Mucosa of descending colon (tissue), 3 donors: ENCODE measurements at places on chromosomes 7 and 10. TPM values are rescaled to one million over a fixed set of nuclear protein-coding genes. Genes with fewer than 3 reads are reported as not detected.

DNA sequence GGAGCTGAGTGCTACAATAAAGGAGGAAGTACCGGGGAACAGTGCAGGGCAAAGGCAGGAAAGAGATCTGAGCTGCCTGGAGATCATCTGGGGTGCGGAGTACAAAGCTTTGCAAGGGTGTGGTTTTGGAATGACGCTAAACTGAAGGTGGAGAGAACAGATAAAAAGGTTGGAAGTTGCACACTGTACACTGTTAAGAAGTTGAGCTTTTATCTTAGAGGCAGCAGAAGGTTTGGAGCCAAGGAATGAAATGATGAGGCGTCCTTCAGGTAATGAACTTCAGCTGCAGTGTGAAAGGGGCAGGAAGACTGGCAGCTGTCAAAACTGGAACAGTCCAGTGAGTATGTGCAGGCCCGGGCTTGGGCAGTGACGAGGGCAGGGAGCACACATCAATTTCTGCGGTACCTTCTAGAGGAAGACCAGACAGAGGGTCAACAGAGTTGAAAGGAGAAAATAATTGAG, 7.2 kb upstream of the ANKRD61 start:
- DNase-seq, result peak; percentile 42

DNA sequence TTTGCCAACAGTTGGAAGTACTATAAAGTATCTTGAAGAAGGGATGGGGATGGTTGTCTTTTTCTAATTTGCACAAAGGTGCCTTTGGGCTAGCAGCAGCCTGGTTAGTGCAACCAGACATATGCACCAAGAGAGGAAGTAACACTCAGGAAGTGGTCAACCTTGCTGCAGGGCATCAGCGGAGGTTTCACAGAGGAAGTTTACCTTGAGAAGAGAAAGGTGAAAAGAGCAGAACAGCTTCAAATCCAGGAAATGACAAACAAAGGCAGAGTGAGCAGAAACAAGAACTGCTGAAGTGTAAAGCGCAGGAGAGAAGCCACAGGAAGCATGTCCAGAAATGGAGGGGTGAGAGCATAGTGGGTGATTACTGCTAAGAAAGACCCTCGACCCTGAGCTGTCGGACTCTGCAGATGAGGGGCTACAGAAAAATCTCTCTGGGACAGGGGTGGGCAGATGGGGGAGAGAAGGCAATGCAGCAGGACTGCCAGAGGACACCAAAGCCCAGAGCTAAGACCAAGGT, 66.9 kb downstream of the STK17A start:
- peak; percentile 45 for DNase-seq

DNA sequence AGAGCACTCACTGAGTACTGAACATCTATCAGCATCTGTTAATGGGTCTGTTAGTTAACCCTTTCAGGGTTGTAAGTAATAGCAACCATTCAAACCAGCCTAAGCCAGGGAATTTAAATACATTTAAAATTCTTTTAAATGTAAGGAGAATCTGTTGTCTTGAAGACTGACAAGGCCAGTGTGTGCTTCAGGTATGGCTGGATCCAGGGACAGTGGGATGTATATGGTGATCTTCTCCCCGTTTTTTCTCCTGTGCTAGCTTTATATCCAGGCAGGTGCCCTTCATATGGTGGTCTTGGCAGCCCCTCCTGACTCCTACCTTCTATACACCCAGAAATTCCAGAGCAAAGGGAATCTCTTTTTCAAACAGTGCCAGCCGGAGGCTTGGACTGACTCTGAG, 46.6 kb upstream of the DAGLB start:
- peak; percentile 7 for DNase-seq

Gene CRTAC1
- total RNA-seq, result 8.8 TPM

Gene CYP26A1
- not detected for total RNA-seq

Gene TAS2R4
- total RNA-seq, result 2.1 TPM

Gene ACTL6B
- not detected for total RNA-seq

Gene LAMB1
- total RNA-seq, result 148 TPM
